ENCODE measurements at places on chromosomes 16 and 17.

- DNase-seq = no peak
Measured at GRCh38 chr17:9598661-9599060, 22.2 kb downstream of the CFAP52 start.

DNA sequence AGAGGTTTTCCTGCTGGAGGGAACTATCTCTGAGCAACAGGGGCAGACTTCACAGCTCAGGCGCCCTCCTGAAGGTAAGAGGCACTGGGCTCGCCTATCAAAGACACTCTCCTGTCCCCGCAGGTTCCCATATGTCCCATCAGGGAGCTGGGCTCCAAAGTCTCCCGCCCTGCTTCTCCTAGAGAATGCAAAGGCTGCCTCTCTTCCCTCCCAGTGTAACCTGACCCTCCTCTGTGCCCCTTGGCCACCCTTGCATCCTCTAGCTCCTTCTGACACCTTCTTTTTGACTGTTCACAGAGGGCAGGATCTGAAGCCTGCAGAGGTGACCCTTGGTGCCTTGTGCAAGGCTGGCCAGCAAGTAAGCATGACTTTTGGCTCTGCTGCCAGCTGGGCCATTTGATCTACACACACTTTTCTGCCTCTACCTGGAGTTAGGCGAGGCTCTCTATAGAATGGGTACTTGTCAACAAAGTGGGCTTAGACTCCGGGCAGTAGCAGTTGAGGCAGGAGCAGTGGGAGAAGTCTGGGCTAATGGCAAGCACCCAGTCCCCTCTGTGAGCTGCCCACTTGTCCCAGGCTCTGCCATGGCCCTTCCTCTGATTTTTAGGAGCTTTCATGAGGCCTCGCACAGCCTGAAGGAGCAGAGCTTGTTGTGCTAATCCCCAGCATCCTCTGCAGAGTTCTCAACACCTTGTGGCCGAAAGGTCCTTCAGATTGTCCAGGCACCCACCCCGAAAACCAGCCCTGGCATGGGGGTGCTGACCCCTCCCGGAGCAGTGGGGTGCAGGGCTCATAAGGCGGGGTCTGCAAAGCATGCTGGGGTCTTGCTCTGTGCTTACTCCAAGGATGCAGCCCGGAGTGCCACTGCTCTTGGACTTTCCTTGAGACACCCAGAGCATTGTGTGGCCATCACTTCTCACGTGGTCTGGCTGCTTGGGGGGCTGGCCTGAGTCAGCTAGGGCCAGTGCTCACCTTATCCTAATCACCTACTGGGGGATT is 122.9 kb downstream of the METRNL start:
- no peak for DNase-seq

GRCh38 chr17:1179818-1180742 is at the start of gene ABR:
ABR (minus strand) TSS chr17:1179981; CDS start chr17:1179727, 254 bp downstream.
- peak; percentile 77 for DNase-seq

GRCh38 chr16:56387396-56387795 is 37.9 kb downstream of the AMFR start:
- DNase-seq = no peak

- DNase-seq = no peak
Measured at GRCh38 chr16:64236316-64236715, 885.5 kb downstream of the CDH11 start.

Data from islet precursor cell (in vitro differentiated cells).